Left cardiac atrium (tissue), 4 donors: ENCODE measurements at places on chromosomes 5 and 9. TPM values are rescaled to one million over a fixed set of nuclear protein-coding genes. Genes with fewer than 3 reads are reported as not detected.

Gene FBP1
- total RNA-seq = 3.4 TPM

DNA sequence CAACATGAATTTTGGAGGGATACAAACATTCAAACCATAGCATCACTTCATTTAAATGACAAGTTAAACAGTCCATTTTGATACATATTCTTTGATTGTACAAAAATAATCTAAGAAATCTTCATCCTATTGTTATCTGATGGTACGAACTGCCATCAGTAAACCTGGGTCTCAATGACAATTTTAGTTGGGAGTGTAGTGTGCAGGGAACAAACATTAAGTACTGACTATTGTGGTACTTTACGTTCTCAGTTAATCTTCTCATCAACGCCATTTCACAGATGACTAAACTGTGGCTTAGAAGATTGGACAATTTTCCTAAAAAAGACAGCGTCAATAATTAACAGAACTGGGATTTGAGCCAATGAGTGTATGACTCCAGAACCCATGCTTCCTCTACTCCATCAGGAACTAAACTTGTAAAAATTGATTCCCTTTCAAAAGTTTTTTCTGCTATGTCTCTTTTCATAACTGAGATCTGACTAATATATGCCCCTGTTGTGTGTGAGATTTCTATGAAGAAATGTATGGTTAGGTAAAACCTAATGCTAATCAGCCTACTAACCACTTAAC lies 21.1 kb downstream of the TNPO1 start:
- no peak for DNase-seq

Gene ACOT12
- total RNA-seq = not detected

- no peak for DNase-seq
These were observed 291.2 kb downstream of the BRINP1 start for GRCh38 chr9:119078015-119078414.

DNA sequence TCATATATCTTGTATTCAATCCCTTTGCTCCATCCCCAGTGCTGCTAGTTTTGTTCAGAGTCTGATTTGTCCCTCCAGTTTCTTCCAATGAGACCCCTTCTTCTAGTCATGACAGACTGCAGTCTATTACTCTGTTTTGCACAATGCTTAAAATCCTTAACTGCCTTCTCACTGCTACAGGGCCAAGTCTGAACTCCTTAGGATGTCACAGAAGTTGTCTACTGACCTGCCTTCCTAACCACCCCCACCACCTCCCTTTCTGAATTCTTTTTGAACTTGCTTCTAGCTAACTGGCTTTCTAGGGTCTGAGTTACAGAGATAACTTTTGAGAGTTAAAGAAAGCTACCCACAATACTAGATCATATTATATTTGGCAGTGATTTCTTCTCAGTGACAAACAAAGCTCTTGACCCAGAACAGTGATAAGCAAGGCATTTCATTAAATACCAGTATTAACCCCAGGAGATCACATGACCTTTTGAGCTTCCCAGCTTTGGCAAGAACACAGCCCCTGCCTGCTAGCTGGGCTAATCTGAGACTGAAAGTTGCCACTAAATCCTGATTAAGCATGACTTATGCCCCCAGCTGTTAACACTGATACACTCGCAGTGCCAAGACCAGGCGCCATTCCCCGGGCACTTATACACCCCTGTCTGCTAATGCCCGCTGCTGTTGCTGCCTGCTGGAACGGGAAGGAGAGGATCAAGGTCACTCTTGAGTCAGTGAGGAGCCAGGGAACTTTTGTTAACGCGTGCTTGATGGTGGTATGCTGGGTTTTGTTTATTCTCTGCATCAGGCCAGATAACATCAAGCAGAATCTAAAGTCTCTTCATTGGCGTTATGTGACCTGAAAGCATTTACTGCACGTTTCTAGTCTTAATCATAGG lies 36.4 kb upstream of the ADAMTSL1 start:
- DNase-seq = peak; percentile 62

Gene CDC20B
- not detected for total RNA-seq

Gene SOX30
- total RNA-seq = 0.37 TPM

Gene CERCAM
- 19.1 TPM for total RNA-seq

- no peak for DNase-seq
These were observed 24.6 kb upstream of the PANK3 start for GRCh38 chr5:168603746-168604145.

Gene MCCC2
- total RNA-seq = 52.5 TPM
